Amygdala (tissue), 56 donors: ENCODE measurements at places on chromosomes 16 and 17.

- DNase-seq = no peak
Measured at GRCh38 chr17:21545064-21545463, 147.3 kb upstream of the KCNJ18 start.

DNA sequence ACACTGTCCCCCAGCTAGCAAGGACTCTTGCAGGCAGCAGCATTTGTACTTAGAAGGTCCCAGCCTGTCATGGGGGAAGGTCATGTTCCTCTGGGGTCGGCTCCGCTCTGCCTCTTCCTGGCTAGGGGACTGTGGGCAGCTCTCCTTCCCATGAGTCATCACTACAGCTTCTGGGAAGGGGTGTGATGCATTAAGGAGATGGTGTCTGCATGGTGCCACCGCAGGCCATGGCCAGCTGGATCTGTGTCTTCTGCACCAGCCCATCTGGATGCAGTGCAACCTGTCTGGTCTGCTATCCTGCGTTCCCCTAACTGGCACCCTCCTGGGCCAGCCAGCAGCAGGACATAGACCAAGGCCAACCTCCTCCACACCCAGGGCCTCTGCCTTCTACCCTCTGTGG is 6.3 kb downstream of the STARD3 start:
- DNase-seq = no peak

GRCh38 chr17:61531223-61531622 is 59.8 kb downstream of the NACA2 start:
- no peak for DNase-seq

DNA sequence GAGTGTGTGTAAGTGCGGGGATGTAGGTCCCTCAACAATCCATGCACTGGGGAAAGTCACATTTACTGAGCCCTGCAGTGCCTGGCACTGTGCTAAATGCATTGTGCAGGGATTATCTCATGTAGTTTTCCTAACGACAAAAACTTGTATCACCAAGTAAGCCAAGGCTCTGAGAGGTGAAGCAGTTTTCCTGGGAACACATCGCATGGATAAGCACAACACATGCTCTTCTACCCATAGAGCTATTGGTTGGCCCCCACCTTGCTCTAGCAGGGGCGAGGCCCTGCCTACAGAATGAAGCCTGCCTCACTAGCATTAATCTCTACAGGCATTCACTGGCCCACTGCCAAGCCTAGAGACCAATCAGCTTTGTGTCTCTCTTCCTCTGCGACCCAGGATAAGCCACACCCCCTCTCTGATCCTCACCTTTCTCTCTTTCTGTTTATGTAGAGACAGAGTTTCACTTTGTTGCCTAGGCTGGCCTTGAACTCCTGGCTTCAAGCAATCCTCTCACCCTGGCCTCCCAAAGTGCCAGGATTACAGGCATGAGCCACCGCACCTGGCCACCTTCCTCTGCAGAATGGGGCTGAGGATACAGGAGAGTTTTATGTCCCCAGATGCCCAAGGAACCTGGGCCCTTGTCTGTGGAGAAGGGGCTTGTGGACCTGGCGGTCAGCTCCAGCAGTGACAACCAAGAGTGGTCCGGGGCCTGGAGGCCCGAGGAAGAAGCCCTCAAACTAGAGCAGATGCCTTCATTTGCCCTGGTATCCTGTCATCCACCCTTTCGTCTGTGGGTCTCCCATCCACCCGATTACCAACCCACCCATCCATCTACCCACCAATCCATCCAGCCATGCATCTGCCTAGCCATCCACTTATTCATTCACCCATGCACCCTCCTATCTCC is 12.8 kb downstream of the CDH16 start:
- DNase-seq = no peak

DNA sequence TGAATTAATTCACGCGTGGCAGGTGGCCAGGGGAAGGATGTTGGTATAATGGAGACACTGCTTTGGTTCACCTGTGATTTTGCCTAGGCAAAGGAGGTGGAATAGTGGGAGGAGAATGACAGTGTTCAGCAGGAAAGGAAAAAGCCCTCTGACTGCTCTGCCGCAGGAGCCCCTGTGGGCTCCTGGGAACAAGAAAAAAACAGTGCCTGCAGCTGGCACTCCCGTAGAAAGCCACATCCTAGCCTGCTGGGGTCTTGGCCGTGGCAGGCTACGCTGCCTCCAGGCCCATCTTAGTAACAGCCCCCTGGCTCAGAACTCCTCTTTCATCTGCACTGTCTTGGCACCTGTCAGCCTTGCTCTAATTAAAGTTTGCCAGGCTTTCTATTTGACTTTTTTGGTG is 20.6 kb downstream of the ADORA2B start:
- no peak for DNase-seq

GRCh38 chr16:15770512-15770911 is 86.3 kb downstream of the MYH11 start:
- no peak for DNase-seq

- DNase-seq = no peak
Measured at GRCh38 chr16:50173316-50173715, 20.2 kb downstream of the TENT4B start.

GRCh38 chr17:50627782-50628601 is 6.7 kb upstream of the ABCC3 start:
- no peak for DNase-seq

DNA sequence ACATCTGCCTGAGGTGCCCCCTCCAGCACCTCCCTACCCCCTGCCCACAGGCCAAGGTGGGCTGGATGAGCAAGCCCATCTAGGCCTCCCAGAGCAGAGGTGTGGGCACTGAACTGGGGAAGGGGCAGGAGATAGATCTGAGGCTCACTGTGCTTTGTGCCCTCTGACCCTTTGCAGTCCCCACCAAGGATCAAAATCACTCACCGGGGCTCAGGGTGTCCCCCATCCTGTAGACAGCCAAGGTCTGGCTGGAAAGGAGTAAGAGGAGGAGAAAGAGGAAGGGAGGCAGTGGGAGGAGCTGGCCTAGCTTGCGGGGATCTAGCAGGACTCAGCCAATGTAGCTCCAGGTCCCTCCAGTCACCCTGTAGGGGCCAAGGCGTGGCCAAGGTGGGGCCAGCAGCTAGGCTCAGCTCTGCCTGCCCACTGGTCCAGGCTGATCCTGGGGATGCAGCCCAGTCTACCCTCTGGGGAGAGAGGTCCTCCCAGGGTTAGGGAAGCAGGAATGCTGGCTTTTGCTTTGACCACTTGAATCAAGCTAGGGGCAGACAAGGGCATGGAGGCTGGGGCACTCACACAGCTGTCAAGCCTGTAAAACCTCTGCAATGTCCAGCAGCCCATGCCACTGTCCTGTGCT is 1.8 kb downstream of the SLC12A4 start:
- no peak for DNase-seq

GRCh38 chr16:47848421-47849109 is 307.2 kb downstream of the ABCC12 start:
- DNase-seq = peak; percentile 56

DNA sequence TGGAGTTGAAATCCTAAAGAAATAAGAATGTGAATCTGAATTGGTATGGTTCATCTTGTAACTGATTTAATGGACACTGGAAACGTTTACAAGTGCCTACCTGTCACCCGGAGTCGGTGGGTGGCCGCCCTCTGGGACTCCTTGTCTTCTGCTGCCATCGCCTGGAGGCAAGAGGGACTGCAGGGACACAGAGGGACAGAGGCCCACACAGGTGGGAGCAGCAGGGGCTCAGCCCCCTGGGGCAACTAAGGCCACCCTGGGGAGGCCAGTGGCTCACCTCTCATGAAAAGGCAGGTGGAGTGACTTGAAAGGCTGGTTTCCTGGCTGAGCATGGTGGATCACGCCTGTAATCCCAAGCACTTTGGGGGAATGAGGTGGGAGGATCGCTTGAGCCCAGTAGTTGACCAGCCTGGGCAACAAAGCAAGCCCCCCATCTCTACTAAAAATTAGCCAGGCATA is 23.2 kb downstream of the TMEM92 start:
- peak; percentile 9 for DNase-seq

DNA sequence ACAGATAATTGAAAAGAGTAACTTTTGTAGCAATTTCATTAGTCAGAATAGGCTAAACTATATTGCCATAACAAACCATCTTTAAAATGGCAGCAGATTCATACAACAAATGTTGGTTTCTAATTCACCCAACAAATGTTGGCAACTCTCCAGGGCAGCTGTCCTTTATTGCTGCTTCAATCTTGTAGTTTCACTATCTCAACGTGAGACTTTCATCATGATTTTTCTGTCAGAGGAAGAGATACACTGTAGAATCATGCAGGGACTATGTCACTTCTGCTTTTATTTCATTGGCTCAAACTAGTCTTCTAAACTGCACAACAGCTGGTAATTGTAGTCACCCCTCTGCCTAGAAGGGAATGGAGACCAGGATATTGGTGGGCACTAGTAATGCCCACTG is 174.2 kb downstream of the TANC2 start:
- no peak for DNase-seq

DNA sequence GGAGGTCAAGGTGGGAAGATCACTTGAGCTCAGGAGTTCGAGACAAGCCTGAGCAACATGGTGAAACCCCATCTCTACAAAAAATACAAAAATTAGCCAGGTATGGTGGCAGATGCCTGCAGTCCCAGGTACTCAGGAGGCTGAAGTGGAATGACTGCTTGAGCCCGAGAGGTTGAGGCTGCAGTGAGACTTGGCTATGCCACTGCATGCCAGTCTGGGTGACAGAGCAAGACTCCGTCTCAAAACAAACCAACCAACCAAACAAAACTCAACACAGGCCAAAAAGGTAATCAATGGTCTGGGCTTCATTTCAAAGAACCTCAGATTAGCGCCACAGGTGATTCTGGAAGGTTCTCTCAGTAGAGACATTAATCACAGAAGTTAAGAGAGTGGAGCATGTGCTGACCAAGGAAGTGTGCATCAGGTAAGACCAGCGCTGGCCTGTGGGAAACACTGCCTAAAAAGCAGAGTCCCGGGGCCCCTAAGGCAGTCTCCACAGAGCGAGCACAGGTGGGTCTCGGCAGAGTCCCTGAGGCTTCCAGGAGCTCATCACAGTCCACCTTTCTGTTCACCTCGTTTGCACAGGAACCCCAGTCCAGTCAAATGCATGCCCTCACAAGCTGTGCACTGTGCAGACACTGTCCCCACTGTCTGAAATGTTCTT is 71.5 kb upstream of the TRAP1 start:
- DNase-seq = no peak

- no peak for DNase-seq
Measured at GRCh38 chr16:81099958-81100357, 3.8 kb upstream of the GCSH start.

DNA sequence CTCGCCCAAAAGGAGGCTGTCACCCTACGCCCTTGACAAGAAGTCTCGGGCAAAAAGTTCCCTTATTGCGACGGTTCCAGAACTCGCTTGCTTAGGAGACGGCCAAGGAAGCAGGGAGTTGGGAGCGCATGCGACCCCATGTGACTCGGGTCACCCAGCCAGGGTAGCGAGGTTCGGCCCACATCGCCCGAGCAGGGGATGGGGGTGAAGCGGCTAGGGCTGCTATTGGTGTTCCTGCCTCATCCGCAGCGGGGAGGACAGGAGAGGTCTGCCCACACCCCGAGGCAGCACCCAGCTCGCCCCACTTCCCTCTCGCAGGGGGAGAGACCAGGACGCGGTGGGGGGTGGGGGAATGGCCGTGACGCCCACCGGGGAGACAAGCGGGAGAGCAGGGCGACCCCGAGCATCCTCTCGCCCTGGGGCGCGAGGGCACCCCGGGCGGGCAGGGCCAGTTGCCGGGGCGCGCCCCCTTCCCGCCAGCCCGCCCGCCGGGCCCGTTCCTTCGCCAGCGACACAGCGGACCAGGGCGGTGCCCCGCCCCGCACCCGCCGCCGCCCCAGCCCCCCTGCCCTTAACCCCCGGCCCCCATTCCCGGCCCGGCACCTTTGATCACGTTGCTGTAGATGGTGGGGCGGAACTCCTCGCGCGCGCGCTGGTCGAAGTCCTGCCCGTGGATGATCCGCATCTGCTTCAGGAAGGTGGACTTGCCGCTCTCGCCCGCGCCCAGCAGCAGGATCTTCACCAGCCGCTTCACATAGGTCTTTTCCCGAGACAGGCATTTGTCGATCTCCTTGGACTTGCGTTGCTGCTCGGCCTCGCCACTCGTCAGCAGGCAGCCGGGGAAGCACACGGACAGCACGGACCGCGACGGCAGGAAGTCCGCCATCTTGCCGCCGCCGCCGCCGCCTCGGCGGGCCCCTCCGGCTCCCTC is 567 bp downstream of the GNA13 start:
- DNase-seq = no peak

DNA sequence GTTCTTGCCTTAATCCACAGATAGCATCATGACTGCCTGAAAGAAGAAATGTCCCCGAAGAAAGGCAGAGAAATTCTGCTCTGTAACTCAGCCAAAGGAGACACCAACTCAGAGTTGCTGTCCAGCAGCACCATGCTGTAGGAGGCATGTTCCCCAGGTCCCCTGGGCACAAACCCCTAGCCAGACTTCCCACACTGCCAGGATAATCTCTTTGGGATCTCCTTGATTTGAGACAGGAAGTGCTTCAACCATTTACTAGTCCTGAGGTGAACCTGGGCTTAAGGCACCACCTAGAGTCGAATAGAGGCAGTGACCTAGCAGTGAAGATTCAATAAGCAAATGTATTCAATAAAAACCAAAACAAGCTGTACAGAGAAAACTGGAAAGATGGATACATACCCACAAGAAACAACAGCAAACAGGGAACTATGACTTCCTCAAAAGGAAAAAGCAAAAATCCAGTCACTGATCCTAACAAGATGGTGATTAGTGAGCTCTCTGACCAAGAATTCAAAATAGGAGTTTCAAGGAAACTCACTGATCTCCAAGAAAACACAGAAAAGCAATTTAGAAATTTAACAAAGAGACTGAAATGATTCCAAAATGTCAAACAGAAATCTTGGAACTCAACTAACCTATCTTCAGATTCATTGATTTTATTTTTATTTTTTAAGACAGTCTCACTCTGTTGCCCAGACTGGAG is 5.7 kb downstream of the OR4D2 start:
- DNase-seq = no peak

DNA sequence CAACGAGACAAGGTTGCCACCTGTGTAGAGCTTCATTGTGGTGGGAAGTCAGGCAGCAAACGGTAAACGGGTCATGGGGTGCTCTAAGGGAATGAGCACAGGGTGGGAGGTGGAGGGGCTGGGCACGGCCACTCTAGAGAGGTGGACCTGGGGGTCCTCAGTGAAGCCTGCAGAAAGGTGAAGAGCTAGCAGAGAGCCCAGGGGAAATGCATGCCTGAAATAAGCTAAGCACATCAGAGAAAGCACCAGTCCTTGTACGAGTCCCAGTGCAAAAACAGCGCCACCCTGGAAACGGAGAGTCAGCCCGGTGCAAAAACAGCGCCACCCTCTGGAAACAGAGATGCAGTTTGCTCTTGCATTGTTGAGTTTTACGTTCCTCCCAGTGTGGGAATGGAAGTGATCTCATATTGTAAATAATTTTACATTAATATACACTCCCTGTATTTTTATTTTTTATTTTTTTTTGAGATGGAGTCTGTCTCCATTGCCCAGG is 65.0 kb downstream of the TBC1D16 start:
- DNase-seq = peak; percentile 38
